Pancreas (tissue), 10 donors: ENCODE measurements at places on chromosomes 16 and 17.

GRCh38 chr17:82737967-82738877 is 2.8 kb downstream of the FN3K start:
- DNase-seq, result peak; percentile 67

- DNase-seq, result peak; percentile 62
These were observed 5.1 kb upstream of the GGT6 start for GRCh38 chr17:4565209-4566141.

DNA sequence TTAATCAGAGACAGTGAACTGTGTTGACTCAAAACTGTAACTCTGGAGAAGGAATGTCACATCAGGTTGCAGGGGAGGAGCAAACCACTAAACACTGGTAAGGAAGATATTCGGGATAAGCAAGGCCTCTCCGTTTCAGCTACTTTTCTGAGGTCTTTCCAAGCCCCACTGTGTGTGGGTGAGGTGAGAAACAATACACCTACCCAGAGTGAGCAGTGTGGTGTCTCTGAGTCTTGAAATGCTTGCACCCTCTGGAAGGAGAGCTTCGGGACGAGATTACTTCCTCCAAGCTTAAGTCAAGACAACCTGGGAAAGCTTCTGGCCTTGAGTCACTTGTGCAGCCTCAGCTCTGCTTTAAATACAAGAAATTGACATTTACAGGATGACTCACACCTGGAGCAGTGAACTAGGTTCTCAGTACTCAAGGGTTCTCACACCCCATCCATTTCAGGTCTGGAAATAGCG is 2.5 kb upstream of the MAP3K14 start:
- DNase-seq, result no peak

GRCh38 chr17:60748204-60748603 is 70.6 kb downstream of the BCAS3 start:
- no peak for DNase-seq

- no peak for DNase-seq
These were observed 2.1 kb upstream of the GPRC5C start for GRCh38 chr17:74429604-74430384.

GRCh38 chr16:56649820-56650219 is 1.9 kb upstream of the MT1B start:
- no peak for DNase-seq

GRCh38 chr17:55172612-55173011 is 92.1 kb upstream of the HLF start:
- no peak for DNase-seq

- DNase-seq, result no peak
These were observed 91.5 kb upstream of the HAS3 start for GRCh38 chr16:69013991-69014390.

DNA sequence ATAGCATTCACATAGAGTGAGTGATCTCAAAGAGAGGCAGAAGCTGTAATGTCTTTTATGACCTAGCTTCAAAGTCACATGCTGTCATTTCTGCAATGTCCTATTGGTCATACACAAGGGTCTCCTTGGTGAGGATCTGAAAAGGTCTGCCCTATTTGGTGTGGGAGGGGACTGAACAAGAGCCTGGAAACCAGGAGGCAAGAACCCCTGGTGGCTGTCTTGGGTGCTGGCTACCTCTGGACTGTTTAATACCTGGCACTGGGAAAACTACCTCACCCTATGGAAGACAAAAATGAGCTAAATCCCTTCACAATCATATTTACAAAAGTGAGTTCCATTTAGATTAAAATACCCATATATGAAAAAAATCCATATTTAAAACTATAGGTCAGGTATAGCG is 9.0 kb downstream of the KCTD13 start:
- DNase-seq, result no peak

GRCh38 chr16:81730090-81731051 is 48.7 kb upstream of the PLCG2 start:
- DNase-seq, result peak; percentile 93

DNA sequence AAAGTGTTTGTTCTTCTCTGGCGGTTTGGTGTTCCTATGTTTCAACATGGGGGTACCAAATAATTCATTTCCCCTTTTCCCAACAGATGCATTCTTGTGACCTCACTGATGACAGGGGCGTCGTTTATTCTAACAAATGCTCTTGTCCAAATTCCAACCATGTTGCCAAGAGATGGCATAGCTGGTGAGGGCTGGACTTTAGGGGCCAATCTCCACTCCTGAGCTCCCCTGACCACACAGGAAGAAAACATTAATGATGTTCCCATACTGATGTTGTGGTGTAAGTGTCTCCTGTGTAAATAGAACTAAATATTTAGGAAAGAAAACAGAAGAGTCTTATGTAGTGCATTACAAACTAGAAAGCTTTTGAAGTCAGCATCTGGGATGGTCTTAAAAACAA is 431.6 kb downstream of the CDH13 start:
- DNase-seq, result no peak

DNA sequence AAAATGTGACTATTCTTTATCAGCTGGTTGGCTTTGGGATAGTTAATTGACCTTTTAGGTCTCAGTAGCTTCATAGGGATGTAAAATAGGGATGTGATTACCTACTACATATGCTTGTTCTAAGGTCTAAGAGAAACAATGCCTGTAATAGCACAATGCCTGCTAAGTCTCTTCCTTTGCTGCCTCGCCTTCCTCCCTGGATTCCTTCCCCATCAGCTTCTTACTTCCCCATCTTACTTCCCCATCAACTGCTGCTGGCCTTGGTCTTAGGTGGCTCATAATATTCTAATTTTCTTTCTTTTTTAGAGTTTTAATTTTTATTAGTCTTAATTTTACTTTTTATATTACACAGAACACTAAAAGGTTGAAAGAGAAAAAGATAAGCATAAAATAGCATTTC is 59.2 kb upstream of the GOT2 start:
- no peak for DNase-seq

DNA sequence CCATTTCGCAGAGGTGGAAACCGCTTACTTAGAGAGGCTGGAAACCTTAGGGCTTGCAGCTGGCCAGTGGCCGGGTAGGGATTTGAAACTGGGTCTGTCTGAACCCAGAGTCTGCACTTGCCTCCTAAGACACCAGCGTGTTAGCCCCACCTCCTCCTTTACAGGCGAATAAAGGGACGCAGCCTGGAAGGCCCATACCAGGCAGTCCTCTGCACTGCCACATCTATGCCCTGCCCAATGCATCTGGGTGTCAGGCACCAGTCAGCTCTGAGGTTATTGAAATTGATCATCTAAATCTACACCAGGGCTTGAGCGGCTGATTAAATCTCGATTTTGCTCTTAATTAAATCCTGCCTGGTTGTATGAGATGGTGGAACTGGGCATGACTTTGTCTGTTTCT is 19.9 kb upstream of the NAGS start:
- DNase-seq, result no peak

- DNase-seq, result peak; percentile 53
These were observed 14.7 kb upstream of the KLHL36 start for GRCh38 chr16:84633622-84634021.

DNA sequence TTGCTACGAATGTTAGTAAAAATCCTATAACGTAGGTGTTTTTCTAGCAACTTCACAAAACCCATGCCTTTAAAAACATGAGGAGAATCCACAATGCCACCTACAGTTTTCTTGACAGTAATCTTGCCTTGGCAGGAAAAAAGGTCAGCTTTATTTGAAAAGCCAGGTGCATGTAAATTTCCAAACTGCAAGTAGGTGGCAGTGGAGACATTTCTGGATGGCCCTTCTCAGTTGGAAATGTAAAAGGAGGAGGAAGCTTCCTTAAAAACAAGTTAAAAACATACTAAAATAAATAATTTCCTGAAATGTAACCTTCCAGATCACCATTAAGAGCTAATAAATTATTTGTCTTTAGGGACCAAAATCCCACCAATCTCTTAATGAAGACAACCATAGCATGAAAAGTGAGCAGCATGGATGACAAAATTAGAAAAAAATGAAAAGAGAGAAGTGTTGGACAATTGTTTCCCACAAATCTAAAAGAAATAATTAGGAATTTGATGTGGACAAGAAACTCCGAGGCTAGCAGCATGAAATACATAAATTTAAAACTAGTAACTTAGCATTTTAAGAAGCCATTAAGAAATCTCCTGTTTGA is 152.2 kb downstream of the SNX11 start:
- no peak for DNase-seq

- DNase-seq, result no peak
These were observed 8.1 kb downstream of the SCNN1B start for GRCh38 chr16:23310217-23310616.

DNA sequence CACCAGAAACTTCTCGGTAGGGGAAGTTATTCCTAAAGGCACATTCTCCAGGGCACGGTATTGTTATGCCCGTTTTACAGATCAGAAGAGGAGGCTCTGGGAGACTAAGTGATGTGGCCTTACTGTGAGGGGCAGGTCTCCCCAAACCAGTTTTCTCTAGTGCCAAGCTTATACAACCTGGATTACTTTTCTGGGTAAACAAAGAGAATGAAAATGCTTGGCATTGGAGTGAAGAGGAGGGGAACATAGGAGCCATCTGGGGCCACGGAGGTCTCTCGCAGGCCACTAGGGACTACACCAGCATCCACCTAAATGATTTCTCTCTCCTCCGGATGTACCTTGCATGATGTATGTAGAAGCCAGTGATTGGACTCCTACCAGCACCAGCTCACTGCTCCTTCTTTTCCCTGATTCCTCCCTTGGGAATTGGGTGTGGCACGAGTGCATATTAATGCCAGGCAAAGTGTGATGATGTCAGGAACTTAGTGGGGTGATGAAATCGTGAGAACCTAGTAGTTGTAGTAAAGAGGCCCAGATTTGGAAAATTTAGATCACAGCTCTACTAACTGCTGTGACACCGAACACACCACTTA is 674 bp downstream of the TOM1L1 start:
- peak; percentile 5 for DNase-seq

GRCh38 chr17:80519091-80519781 is 25.4 kb upstream of the RPTOR start:
- DNase-seq, result no peak

DNA sequence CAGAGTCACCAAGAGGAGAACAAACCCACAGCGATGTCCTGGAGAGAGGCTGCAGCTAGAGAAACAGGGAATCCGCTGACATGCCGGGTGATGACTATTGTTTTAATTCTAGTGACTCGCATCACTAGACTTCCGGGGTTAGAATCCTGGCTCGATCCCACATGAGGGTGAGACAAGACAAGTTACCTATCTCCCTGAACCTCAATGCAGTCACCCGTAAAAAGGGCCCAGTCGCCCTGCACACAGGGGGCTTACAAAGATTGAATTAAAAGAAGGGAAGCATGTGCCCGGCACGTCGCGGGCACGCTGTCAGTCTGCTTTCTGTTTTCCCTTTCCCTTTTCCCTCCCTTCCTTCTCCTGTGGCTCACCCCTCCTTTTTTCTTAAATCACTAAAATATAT is 212.9 kb upstream of the FOXF1 start:
- DNase-seq, result no peak

DNA sequence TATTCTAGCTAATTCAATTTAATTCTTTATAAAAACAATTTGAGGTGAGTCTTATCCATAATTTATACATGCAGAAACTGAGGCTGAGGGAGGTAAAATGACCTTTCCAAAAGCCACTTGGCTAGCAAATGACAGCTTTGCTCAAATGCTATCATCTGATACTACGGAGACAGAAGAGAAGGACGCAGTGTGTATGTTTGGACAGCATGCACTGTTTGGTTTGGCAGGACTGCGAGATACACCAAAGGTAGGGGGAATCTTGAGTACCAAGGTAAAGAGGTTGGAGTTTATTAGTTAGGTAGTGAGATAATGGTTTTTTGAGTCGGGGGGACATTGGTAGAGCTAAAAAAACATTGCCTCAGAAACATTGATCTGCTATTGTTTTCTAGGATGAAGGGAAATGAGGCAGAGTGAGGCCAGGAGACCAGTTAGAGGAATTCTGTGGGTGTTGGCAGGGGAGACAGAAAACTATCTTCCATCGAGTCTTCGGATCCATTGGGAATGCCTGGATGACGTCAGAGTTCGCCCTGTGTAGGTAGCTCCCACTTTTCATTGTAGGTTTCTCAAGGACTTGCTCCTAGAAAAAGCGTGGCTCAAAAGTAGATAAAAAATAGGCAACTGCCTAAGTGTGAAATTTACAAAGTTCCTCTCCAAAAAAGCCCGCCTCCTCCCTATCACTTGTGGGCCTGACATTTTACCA is 2.5 kb upstream of the HS3ST4 start:
- no peak for DNase-seq

DNA sequence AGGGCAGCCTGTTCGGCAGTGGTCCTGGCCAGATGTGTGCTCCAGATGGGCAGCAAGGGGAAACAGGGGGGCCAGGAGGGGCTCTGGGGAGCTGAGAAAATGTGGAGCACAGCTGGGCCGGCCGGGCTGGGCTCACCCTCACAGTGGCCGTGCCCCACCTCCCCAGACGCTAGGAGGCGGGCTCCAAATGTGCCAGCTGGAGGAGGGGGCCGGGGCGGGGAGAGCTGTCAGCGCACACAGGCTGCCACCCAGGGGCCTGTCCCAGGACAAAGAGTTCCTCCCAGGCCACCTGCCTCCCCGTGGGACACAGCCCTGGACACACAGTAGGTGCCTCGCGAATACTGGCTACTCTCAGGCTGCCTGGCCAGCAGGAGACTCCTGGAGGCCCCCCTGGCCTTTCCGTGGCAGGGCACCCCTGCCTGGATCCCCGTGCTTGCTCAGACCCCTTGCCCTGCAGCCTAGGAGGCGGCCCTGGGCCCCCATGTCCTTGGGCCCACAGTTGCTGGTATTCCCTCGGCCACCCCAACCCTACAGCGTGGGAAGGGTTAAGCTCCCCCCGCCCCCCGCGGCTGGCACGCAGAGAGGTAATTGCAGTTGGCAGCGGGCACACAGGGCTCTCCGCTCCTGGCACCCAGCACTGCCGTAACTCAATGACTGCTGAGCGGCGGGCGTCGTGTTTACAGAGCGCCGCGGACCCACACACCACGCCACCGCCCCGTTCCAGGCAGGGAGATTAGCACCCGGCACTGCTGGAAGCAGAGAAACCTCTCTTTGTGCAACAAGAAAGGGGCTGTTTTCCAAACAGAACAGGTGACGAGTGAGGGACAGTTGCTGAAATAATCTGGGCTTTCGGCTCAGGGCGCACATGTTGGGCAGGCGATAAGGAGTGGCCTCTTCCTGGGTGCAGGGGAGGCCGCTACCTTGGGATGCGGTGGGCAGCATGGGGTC is 32.2 kb downstream of the BAHCC1 start:
- peak; percentile 86 for DNase-seq

DNA sequence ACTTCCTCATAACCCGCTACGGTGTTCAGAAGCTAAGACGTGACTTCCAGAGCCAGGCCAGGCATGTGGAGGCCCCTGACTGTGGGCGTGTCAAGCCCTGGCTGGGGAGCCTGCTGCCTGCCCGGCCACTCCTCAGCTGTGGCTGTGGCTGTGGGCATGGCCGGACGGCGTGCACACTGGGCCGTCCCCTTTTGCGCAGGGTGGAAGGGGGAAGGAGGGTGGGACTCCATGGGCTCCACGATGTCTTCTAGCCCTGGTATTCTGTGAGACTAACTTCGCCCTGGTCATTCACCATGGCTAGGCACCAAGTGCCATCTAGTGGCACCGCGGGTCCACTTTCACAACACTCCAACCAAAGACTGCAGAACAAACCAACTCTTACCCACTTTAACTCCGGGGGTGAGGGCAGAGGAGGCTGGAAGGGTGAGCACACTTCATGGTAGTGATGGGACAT is 67.9 kb downstream of the N4BP1 start:
- peak; percentile 44 for DNase-seq
